ENCODE measurements at places on chromosomes 2 and 18.

- no peak for DNase-seq
Observed at GRCh38 chr2:26991717-26992116, 21.3 kb downstream of the MAPRE3 start.

- DNase-seq = no peak
Observed at GRCh38 chr2:74881176-74881575, 47.2 kb downstream of the HK2 start.

- no peak for DNase-seq
Observed at GRCh38 chr18:37317486-37317885, 248.1 kb downstream of the CELF4 start.

GRCh38 chr2:204447722-204448121 lies 97.6 kb upstream of the PARD3B start:
- no peak for DNase-seq

DNA sequence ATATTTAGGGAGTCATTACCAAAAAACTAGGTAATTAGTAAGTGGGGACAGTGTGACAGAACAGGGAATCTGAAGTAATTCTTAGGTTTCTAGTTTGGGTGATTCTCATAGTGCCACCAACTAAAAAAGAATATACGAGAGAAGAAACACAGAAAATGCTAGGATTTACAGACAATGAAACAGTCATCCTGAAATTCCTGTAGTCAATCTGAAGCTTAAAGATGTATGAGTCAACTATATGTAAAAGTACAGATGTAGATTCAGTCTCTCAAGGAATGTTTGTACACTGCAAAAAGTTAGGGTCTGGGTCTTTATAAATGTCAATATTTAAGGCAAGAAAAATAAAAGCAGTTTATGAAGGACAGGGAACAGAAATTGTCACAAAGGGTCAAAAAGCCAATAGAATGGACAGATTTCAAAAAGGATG lies 107.0 kb downstream of the STRN start:
- DNase-seq = peak; percentile 24

- DNase-seq = peak; percentile 49
Observed at GRCh38 chr2:144097440-144098225, 422.3 kb downstream of the ZEB2 start.

- no peak for DNase-seq
Observed at GRCh38 chr2:70966681-70967080, 11.7 kb upstream of the ANKRD53 start.

DNA sequence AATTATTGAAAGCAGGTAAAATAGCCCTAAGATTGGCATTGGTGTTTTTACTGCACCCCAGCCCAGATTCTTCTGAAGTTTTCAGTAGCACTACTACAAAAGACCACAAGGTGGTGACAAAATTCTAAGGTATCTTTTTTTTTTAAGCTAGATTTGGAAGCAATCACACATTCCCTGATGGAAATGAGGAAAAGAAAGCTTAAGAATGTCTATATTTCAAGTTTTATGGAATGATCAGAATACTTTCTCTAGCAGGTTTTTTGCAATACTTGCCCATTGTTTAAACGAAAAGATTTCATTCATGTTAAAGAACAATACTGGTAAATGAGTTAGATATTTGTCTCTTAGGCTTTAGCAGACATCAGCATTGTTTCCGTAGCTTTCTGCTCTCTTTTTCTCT lies 32.1 kb upstream of the ZNF638 start:
- peak; percentile 22 for DNase-seq

DNA sequence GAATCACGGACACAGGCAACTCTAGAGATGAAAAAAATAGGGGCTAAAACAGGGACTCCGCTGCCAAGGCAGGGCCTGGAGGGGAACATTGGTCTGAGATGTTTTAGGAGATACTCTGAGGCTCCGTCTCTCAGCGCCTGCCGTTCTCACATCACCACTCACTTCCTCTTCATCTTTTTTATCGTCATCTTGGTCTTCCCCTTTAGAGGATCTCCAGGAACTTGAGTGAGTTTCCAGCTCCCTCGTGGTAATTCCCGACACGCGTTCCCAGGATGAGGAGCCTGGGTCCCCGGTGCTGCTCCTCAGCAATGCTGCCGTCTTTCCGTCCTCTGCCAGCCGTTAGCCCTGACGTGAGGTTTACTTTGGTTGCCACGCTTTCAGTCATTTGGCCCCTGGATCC lies 16.1 kb downstream of the MLPH start:
- DNase-seq = no peak

DNA sequence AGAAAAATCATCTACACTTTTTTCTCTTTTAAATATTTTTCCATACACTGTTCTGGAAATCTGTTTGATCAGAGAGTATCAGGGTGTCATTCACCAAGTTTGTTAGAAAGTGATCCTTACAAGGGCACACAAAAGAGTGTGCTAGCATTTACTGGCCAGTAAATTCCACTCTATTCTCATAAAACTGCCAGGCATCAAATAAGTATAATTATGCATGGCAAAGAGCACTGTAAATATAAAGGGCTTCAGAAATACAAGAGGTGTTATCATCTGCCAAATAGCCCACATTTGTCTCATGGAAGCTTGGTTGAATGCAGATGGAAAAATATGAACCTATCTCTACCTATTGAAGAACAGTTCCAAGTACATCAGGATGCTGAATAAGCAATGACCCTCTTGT lies 847.3 kb upstream of the ACVR2A start:
- no peak for DNase-seq

GRCh38 chr2:190759749-190760213 lies 110.9 kb downstream of the NAB1 start:
- no peak for DNase-seq

DNA sequence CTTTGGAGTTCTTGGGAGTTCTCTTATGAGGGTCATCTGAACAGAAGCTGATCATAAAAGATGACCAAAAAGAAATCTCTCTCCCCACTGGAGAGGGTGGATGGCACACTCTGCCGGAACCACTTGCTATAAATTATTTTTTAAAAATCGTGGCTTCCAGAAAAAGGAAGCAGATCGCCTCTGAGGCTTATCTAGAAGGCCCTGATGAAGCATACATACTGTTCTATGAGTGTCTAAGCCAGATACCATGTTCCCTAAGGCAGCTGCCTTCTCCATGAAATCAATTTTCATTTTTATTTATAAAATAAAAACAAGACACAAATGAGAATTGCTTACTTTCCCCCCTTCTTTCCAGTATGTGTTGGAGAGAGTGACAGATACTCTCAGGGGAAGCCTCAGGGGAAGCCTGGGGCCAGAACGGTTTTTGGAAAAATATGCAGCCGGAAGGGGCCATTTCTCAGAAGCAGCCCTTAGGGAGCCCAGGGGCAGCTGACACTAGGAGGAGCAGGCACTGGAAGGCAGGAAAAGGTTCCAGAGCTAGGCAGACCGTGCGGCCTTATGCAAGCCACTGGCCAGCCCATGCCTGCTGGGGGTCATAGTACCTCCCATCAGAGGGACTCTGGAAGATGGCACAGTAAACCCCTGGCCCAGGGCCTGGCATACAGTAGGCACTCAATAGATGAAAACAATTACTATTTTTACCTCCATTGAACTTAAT lies 130.6 kb downstream of the CABLES1 start:
- no peak for DNase-seq

DNA sequence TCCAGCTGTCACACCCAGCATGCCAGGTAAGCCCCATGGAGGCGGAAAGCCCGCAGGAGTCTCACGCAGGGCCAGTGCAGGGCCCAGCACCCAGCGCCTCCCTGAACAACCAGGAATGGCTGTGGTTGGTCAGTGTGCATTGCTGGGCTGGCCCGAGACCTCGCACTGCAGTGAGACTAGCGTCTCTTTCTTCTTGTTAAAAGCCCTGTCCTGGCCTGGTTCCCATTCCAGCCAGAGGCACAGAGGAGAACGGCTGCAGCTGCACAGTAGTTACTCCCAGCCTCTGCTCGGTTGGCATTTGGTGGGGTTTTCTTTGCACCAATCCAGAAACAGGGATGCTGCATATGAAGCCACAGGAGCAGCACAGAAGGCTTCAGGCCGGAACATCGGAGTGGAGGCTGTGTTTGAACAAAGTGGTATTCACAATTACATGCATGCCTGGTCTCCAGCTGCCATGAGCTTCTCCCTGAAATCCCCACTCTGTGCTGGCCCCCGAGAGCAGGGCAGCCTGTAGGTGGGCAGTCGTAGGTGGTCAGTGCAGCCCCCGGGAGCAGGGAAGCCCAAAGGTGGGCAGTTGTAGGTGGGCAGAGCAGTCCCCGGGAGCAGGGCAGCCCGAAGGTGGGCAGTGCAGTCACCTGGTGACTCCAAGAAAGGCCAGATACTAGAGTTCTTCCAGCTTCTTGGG lies 163.7 kb upstream of the PXDN start:
- no peak for DNase-seq

- no peak for DNase-seq
Observed at GRCh38 chr2:229660391-229660790, 54.0 kb downstream of the DNER start.

DNA sequence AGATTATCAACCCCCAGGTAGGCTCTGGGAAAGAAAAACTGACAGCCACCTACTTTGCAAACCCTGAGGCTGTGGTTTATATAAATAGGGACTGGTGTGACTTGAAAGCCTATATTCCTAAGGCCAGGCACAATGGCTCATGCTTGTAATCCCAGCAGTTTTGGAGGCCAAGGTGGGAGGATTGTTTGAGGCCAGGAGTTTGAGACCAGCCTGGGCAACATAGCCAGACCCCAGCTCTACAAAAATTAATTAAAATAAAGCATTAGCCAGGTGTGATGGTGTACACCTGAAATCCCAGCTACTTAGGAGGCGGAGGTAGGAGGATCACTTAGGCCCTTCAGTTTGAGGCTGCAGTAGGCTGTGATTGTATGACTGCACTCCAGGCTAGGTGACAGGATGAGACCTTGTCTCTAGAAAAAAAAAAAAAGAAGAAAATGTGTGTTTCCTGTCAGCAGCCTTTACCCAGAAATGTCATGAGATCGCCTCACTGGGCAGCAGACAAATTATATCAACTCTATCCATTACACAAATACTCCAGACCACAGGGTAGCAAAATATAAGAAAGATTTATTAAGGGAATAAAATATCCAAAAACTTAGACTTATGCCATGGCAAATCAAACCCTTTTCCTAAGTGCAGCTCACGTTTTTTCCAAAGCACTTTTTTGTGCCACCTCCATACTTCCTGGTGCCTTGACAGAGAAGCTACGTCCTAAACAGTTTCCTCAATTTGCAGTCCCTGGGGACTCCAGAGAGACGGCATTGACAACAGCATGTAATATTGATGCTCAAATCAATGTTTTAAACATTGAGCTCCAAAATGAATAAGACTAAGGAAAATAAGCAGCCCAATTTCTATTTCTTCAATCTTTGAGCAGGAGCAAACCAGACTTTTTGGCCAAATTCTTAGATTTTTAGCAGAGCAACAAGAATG lies 190.8 kb upstream of the NDUFV2 start:
- DNase-seq = no peak

DNA sequence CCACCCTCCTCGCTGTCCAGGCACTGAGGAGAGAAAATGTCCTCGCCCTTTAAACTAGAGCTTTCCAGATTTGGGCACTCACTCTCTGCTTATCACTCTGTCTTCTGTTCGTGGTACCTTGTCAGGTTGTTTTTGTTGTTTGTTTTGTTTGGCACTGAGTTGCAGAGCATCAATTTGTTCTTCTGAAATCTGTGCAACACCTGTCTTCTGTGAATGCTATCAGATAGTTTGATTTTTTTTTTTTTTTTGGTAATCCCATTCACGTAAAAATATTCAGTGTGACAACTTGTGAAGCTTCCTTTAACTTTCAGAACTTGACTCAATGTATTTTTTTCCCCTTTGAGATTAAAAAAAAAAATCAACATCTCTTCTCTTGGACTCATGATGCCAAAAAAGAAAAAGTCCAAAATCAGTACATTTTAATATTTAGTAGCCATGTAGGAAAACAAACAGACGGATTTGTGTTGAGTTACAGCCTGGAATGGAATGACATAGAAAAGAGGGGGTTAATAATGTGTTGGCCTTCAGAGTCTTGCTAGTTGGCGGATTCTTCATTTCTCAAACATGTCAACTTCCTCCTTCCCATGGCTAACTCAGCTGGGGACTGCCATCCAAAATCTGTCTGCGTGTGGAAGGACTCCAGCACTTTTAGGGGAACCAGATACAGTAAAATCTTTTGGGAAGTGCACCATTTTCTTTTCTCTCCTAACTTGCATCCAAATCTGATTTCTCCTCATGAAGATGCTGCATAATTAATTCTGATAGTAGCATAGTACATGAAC lies 1.6 kb downstream of the TMEM178A start:
- no peak for DNase-seq

DNA sequence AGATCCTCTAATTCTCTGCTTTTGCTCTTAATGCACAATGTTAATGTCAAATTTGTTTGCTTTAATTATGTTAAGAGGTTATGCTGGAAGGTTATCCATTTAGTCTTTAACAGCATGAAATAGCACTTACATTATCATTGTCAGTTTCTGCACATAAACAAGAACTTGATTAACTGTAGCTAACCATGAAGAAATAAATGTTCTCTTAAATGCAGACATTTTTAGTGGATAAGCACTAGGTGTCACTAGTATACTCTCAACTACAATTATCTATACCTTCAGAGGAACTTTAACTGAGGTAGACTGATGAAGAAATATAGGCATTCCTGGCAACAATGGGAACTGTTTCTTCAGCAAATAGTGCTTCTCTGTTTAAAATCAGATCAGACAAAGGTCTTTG lies 178.8 kb upstream of the CHST9 start:
- DNase-seq = no peak

- no peak for DNase-seq
Observed at GRCh38 chr18:40470723-40471122, 1484.3 kb upstream of the PIK3C3 start.

DNA sequence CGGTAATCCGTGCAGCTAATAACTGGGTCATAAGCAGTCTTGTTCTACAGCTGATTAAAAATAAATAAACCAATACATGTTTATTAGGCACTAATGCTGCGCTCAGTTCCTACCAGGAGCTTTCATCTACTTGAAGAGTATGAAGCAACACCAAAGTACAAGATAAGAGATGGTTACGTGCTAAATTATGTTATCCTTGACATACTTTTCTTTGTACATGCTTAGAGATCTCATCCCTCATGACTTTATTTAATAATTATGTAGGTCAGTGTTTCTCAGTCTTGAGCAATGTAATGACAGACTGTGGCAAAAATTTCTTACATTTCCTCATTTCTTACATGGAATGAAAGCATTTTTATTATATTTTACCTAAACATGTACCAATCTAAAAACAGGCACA lies 54.6 kb upstream of the COBLL1 start:
- DNase-seq = no peak

- DNase-seq = no peak
Observed at GRCh38 chr18:52523566-52523965, 183.6 kb downstream of the DCC start.

- DNase-seq = peak; percentile 46
Observed at GRCh38 chr2:182186132-182186735, 200.6 kb downstream of the PPP1R1C start.

GRCh38 chr2:229348128-229348527 lies 77.0 kb upstream of the PID1 start:
- no peak for DNase-seq

- no peak for DNase-seq
Observed at GRCh38 chr18:45951016-45951714, 16.0 kb downstream of the EPG5 start.

DNA sequence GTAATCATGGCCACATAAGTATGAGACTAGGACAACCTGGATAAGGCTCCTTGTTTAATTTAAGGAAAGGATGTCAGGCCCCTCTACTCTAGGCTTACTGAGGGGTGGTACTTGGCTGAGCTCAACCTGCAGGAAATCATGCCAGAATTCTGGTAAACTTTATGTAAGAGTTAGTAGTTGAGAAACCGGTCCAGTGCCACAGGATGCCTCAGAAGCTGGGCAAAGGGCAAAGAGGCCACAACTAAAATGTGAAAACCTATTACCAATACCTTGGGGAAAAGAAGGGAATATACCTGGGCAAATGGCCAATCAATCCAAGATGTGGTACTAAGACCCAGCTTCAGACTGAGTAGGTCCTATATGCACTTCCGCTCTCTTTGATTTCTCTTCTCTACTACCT lies 86.7 kb downstream of the ITSN2 start:
- no peak for DNase-seq
